ENCODE measurements at places on chromosomes 16 and 17. TPM values are rescaled to one million over a fixed set of nuclear protein-coding genes. Genes with fewer than 3 reads are reported as not detected.
A peak's percentile ranks its signal among the peaks of the same experiment; 100 is the strongest.

DNA sequence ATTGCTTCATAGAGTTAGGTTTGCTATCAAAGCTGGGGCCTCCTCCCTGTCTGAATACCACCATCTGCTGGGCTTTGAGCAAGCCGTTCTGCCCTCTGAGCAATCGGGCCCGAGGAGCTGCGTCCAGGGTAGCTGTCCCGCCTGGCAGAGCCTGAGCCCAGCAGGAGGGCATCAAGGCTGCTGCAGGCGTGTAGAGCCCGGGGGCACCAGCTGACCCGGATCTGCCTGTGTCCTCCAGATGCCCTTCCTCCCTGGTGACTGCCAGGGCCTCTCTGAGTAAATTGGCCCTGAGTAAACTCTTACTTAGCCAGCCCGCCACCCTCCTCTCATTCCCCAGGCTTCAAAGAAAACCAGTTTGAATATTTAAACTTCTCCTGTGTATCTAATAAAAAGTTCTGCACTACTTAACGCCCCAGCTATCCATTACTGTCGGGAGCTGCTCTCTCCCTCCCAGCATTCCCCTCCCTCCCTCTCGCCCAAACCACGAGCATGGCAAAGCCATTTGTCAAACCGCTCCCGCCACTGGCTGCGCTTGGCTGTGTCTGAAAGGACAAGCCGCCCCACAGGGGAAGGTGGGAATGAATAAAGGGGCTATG is 16.4 kb downstream of the CDK5RAP3 start:
- peak; percentile 82 for DNase-seq

- DNase-seq, result no peak
Measured at GRCh38 chr16:50360779-50361178, 8.0 kb downstream of the BRD7 start.

DNA sequence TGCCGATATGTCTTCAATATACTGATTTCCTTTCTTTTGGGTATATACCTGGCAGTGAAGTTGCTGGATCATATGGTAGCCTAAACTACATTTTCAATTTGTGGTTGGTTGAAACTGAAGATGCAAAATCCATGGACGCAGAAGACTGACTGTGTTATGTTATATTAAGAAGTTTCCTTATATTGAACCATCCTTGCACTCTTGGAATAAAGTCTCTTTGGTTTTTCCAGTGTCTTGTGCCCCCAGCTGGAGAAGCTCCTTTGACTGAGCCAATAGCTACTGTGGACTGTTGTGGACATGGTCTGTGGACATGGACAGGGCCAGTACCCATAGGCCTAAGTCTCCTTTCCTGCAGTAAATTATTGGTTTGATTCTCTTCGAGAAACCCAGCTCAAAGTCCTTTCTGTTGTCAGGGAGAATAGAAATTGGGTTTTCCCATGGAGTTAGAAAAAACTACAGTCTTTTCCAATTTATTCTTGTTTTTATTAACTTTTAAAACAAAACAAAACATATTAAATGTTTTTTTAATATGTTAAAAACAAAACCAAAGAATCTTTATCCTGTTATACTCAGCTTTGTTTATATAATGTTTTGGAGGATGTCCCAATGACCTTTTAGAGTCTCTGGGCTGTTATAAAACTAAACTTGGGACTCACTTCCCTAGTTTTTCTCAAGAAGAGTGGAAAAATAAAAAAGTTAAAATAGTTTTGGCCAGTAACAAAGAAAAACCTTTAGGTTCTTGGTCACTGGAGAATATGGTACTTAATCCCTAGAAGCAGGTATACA is 15.2 kb upstream of the IL34 start:
- DNase-seq, result no peak

CCL16 gene
- total RNA-seq, result 0.69 TPM

GRCh38 chr17:27430882-27431491 is 25.3 kb upstream of the KSR1 start:
- no peak for DNase-seq

GRCh38 chr16:6634151-6634550 is 698.5 kb upstream of the RBFOX1 start:
- no peak for DNase-seq

DNA sequence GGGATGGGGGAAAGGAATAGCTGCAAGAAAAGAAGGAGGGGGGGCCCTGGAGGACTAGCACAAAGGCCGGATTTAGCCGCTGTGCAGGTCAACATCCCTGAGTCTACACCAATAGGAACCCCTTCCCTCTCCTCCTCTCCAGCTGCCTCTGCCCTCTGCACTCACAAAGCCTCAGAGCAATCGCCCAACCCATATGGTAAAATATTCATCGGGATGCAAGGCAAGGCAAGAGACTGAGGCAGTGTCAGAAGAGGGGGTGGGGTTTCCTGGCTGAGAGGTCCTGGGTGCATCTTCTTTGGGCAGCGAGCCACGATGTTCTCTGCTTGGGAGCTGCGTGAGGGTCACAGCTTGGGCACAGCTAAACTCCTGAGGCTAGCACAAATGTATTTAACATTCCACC is 115.5 kb upstream of the NLRP1 start:
- DNase-seq, result no peak

GRCh38 chr17:80962356-80963329 is 29.0 kb upstream of the CHMP6 start:
- DNase-seq, result no peak
